ENCODE measurements at places on chromosomes 4 and X. TPM values are rescaled to one million over a fixed set of nuclear protein-coding genes. Genes with fewer than 3 reads are reported as not detected.

The MTMR1 gene
- 34.4 TPM for total RNA-seq

The SLC34A2 gene
- total RNA-seq = 0.34 TPM

The PFKFB1 gene
- 1.1 TPM for total RNA-seq

DNA sequence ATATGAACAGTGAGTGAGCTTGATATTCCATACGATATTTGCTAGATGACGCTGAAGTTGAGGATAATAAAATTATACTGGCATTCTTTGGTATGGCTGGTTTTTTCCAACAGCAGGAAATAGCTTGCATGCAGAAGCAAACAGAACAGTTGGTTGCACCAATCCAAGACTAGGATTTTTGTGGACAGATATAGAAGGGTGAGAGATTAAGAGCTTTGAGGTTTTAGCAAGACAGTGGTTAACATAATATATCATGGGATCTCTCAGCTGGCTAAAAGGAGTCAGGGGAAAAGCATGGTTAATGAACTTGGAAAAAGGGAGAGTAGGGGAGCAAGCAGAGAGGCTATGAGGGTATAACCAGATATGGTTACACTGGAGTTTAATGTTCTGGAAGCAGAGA, 127.9 kb downstream of the DHX15 start:
- DNase-seq = no peak

GRCh38 chrX:43910012-43910411, 27.8 kb upstream of the MAOB start:
- DNase-seq = no peak

DNA sequence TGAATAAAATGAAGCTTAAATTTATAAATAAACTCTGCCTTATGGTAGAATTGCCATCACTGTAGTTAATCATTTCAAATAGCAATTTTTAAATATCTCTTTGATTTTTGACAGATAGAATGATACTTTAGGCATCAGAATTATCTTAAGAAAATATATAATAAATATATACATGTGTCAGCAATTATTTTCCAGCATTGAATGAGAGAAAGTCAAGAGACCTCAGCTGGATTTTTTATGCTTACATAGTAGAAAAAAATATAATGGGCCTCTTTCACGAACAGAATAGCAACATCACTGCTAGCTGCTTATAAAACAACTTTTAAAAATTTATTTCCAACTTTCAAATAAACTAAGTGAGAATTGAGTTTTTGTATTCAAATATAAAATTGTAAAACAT, 424.0 kb upstream of the MAGEB16 start:
- DNase-seq = no peak

GRCh38 chr4:42391981-42392380, 5.3 kb upstream of the SHISA3 start:
- DNase-seq = no peak

DNA sequence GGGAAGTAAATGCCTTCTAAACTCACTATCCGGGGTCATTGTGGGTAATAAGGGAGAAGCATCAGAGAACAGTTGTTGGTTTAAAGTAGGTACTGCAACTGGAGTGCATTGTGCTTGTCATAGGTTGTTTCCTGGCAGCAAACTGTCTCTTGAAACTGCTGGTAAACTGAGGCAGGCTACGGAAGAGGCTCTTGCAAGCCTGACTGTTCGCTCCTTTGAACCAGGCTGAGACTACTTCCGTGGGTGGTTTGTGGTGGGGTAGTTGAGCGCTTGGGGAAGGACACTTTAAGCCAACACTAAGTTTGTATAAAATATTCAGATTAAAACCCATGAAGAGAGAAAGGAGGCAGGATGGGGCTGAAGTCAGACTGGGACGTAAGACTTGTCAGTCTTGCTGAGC, 45.2 kb upstream of the WDR1 start:
- no peak for DNase-seq

GRCh38 chr4:110055158-110055768, 142.6 kb downstream of the EGF start:
- DNase-seq = no peak

DNA sequence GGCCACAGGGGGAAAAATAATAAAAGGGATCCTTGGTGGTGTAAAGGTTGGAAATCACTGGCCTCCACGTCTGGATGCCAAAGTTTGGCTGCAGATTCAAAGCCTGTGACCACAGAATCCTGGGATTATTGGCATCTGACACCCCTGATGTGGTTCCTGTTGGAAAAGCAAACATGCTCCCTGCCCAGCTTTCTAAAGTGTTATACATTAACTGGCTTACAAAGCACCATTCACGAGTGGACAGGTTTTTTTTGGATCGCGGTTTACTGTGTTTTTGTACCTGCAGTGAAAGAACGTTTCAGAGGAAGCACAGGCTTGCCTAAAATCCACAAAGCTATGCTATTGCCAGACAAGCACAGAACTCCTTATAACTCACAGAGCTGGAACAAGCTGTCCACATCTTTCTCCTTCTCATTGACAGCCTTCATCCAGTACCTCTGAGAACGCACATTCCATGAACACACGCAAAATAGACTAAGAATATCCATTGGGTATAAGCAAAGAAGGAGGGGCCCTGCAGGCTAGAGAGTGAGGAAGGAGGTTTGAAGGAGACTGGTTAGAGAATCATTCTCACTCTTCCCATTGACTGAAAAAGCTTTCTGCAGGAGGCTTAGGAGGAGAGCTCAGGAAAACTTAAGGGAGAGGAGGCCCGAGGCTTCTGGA, 14.5 kb upstream of the CAPN6 start:
- no peak for DNase-seq

GRCh38 chr4:22045051-22045630, 96.6 kb upstream of the KCNIP4 start:
- DNase-seq = no peak

The TCEAL7 gene
- total RNA-seq = 16.6 TPM

The BCAP31 gene
- 121 TPM for total RNA-seq

DNA sequence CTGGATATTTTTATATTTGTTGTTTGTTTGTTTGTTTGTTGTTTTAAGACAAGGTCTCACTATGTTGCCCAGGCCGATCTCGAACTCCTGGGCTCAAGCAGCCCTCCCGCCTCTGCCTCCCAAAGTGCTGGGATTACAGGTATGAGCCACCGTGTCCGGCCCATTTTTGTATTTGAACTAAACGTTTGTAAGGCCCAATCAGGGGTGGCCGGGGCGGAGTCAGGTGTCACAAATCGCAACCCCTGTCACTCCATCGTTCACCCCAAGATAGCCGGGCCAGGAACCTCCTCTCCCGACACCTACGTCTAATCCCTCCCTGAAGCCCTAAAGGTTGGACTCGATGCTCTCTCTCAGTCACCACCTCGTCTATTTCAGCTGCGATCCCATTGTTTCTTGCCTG, 722 bp upstream of the EFHC2 start:
- no peak for DNase-seq

The SHISA3 gene
- 3.3 TPM for total RNA-seq

The LONRF3 gene
- 1.3 TPM for total RNA-seq

The RPS6KA6 gene
- total RNA-seq = 12.4 TPM

- DNase-seq = peak; percentile 59
These were observed 25.1 kb downstream of the SETD7 start for GRCh38 chr4:139530833-139531427.

The ARHGAP4 gene
- 64.4 TPM for total RNA-seq

The GATA1 gene
- not detected for total RNA-seq

DNA sequence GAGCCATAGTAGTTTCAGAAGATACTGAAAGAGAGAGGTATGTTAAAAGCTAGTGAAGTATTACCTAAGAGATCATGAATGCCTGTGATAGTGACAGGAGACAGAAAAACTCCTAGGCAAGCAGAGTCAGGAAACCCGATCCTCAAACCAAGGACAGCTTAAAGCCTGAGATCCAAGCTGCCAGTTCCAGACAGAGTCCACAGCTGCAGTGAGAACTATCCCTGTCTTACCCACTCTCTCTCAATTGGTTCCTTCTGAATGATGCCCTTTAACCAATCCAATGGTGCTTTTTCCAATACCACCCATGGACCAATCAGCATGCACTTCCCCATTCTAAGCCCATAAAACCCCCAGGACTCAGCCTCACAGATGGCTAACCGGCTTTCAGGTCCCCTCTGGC, 90.4 kb upstream of the PCDH10 start:
- no peak for DNase-seq

DNA sequence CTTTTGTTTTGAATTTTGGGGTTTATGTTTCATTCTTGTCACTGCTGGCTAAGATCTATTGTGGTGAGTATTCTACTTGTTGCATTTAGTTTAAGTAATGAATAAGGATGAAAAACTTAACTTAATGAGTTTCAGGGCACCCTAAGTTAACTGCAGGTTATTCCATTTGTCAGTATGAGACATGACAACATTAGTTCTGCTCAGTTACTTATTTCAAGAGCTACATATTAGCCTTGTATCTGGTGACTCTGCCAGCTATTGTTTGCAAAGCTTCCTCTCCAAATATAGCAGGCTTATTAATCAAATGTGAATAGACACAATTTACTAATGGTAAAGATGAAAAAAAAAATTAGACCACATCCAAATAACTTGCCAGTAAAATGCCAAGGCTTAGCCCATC, 567.1 kb downstream of the IL15 start:
- DNase-seq = no peak

GRCh38 chr4:8353912-8354453, 84.4 kb downstream of the HTRA3 start:
- no peak for DNase-seq

- no peak for DNase-seq
These were observed 8.8 kb upstream of the GEMIN8 start for GRCh38 chrX:14038375-14039085.

The NPNT gene
- 68.6 TPM for total RNA-seq

- no peak for DNase-seq
These were observed 71.4 kb upstream of the PJA1 start for GRCh38 chrX:69236641-69237040.

DNA sequence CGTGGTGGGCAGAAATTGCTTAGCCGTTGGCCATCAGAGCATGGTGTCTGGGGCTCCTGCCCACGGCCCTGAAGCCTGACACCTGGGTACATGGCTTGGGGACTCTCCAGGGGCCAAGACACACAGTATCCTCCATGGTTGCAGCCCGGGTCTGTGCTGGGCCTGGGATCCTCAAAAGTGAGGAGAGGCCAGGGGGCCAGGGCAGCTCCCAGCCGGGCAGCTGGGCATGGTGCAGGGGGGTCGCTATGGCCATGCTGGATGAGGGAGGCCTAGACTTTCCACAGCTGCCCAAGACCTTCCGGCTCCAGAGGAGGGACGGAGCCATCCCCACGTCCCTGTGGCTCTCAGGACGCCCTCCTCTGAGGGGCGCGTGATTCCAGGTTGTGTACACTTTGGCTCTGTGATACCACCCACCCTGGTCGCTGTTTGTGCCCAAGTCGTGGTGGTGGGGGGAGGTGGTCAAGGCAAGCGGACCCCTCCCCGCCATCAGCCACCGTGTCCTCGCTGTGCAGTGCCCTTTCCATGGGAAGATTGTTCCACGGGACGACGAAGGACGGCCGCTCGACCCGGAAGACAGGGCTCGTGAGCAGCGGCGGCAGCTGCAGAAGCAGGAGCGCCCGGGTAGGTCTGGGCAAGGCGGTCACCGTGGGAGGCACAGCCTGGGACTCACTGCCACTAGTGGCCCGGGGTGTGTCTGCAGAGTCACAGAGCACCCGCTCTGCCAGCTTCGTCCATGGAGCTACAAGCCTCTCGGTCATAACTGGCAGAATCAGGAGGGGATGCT, 25.7 kb downstream of the NKX1-1 start:
- peak; percentile 15 for DNase-seq

DNA sequence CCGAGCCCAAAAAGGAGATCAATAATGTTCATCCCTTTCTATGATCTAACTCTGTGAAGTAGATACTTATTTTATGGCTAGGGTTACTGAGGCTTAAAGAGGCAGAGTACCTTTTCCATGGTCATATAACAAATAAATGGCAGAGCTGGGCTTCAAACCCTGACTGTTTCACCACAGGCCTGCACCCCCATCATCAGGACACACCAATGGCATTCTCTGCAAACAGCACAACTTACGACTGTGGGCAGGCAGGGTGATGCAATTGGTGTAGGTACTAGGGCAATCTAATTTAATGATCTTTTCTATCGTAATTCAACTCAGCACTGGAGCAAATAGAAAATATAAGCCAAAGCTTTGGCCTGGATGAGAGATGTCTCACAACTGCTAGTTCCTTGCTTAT, 118.8 kb upstream of the CBR4 start:
- no peak for DNase-seq

DNA sequence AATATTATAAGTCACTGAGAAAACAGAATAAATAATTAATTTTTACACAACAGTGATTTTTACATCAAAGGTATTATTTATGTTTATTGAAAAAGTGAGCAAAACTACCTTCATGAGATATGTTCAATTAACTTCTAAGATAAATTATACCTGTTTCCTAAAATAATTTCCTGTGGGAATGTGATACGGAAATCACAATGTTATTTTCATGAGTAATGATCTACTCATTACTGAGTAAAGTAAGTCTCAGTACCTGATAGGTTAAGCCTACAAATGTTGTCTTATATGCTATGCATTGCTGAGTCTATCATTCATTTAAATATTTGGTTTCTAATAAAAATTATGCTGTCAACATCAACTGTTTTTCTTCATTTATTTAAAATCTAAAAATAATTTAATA, 324.0 kb downstream of the STPG2 start:
- DNase-seq = no peak

The NWD2 gene
- total RNA-seq = 0.02 TPM

The HERC5 gene
- total RNA-seq = 7.0 TPM

The MSX1 gene
- total RNA-seq = 50.3 TPM

GRCh38 chrX:149185087-149185486, 320.0 kb downstream of the IDS start:
- no peak for DNase-seq

The CCSER1 gene
- total RNA-seq = 7.2 TPM

DNA sequence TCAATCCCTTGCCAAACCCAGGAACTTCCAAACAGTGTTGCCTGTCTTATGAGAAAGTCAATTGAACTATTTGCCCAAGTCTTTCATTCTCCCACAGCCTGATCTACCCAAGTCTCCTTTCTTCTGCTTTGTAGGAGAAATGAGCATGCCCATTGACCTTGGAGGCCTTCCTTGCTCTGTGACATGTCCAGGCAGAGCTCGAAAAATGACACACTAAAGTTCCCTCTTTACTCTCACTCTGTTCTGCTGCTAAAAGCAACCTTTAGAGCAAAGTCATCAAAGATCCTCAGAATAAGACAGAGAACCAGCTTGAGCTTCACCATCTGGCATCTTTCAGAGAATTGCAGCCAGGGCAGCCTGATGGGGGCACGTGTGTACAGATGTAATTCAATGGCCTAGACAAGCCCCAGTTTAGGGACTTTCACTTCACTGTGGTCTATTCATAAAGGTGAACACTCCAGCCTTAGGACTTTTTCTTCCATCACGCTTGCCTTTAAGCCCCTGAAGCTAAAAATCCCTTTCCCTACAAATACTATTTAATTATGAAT, 136.4 kb downstream of the AMELX start:
- DNase-seq = no peak
